ENCODE measurements at places on chromosomes 12 and 14.

- DNase-seq = no peak
These were observed 33.6 kb downstream of the E2F7 start for GRCh38 chr12:77031745-77032144.

GRCh38 chr12:98422359-98422758 is 93.0 kb upstream of the TMPO start:
- no peak for DNase-seq

DNA sequence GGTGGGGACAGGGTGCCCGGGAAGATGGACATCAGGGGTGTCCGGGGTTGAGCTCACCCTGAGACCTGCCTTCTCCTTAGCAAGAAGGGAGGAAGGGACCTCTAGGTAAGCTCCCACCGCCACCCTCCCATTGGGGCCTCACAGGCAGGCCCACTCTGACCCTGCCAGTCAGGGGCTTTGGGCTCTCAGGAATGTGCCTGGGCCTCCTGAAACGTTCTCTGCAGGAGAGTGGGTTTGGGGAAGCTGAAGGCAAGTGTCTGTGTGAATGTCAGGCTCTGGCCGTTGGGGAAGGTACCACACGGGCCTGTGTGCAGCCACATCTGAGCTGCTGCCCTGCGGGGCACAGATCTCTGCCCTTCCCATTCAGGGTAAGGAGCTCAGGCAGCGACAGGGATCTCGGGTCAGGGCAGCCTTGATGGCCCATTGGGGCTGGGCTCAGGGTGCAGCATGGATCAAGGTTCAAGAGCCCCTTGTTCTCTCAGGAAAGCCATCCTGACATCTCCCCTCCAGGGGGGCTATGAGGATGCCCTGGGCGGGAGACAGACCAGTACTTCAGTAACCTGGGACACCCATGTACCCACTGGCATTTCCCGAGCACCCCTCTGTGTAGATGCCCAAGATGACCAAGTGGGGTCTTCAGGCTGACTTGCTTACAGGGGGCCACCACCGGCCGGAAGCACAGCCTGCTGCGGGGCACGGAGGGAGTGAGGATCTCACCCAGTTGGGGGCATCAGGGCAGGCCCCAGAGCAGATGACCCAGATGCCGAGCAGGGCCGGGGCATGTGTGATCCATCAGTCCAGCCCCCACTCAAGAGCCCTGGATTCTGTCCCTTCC is 29.7 kb downstream of the FAM222A start:
- DNase-seq = peak; percentile 9

GRCh38 chr12:4482936-4483335 is 37.3 kb upstream of the FGF6 start:
- no peak for DNase-seq

DNA sequence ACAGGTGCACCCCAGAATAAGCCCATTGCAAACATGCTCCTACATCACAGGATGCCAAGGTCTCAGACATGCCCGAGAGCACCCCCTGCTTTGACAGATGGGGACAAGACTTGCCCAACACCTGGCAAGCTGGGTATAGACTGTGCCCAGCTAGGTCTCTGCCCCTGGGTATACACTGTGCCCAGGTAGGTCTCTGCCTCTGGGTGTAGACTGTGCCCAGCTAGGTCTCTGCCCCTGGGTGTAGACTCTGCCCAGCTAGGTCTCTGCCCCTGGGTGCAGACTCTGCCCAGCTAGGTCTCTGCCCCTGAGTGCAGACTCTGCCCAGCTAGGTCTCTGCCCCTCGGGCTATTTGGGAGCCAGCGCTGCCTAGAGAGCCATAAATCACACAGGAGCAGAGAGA is 85.9 kb downstream of the CCDC88C start:
- no peak for DNase-seq

DNA sequence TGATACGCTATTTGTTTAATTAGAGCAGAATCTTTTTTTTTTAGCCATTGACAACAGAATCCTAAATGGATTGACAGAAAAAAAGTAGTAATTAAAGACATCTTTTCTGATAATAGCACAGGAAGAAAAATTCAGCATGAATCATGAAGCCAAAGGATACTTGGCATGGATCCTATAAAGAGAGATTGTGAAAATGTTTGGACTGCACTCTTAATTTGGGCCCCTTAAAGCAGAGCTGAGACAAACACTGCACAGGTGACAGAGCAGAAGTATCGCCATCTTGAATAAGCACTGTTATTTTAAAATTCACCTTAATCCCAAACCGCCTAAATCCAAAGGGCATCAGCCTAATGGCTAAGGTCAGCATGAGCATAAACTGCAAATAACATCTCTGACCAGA is 48.8 kb upstream of the SEL1L start:
- DNase-seq = no peak

Data from WTC11 (cell line).